ENCODE measurements at places on chromosomes 11 and 22.

GRCh38 chr11:106482917-106483785 lies 405.7 kb downstream of the AASDHPPT start:
- DNase-seq = no peak

- DNase-seq = no peak
Observed at GRCh38 chr22:30045901-30046715, 34.2 kb upstream of the HORMAD2 start.

GRCh38 chr11:76838678-76839068 lies 22.0 kb upstream of the ACER3 start:
- DNase-seq = no peak

DNA sequence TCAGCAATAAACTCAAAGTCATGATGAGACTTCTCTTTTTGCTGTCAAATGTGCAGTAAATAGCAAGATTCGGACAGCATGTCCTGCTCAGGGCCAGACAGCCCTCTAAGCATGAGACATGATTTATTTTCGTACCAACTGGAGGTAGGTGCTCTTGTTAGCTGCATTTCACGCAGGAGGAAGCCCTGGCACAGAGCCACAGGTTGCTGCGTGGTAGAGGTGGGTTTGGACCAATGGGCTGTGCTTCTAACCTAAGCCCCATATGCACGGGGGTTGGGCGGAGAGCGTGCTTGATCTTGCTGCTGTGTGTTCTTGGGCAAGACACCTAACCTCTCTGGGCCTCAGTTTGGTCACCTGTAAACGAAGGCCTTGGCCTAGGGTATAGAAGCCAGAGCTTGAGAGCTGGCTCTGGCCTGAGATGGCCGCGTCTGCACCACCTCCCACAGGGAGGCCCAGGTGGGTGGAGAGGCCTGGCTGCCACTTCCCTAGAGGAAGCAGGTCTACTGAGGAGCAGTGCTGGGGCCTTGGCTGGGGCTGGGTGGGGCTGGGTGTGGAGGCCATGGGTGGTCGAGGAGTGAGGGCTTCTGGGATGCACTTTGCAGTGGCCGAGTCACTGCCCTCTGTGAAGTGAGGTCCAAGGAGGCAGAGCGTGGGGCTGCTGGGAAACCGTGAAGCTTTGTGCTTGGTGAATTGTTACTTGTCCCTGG lies 38.5 kb upstream of the GRAMD4 start:
- no peak for DNase-seq

- no peak for DNase-seq
Observed at GRCh38 chr11:96035031-96035739, 111.3 kb upstream of the MTMR2 start.

DNA sequence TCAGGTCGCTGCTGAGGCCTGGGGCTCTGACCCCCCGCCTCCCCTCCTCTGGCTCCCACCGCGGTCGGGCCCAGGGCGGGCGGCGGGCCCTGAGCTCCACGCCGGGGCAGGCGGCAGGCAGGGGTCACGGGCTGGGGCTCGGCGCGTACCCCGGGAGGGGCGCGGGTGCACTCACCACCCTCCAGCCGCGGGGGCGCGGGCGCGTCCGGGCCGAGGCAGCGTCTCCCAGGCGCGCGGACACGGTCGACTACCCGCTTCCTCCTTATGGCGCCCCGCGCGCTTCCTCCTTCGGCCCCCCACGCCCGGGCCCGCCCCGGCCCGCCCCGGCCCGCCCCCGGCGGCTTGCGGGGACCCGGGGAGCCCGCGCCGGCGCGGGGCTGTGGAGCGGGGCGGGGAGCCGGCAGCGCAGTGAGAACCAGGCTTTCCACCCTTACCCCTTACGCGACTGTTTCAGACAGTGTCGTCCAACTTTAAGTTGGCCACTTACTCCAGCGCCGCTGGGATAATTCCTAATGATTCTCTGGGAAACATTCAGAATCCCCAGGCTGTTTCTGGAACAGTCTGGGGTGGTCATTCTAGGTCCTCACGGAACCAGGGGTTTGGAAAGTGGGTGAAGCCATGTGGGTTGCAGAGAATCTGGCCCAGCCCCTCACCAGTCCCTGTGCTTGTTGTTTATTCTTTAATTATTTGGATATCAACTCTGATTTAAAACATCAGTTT lies at the start of gene BID:
Gene BID, minus strand, starts transcription at position 264 of the 720 bp plus-strand sequence. CDS start 24,353 bp downstream, outside the sequence.
- DNase-seq = no peak

DNA sequence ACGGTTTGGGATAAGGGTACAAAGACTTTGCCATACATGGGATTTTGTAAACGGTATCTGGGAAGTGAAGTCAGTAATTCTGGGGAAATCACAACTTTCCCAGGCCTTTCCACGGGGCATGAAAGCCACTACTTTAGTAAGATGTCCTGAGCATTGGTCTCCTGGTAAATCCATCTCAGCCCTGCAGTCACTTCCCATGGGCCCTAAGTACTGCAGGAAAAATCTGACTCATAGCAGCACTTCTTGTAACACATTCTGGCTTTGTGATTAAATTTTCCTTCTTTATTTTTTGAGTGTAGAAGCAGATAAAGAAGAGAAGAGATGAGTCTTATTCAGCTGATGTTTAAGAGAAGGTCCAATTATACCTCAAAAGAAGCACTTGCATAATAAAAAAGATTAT lies 67.6 kb downstream of the BLID start:
- no peak for DNase-seq

Measured in NCI-H774 (cell line).